ENCODE measurements at places on chromosomes 2 and 18.

GRCh38 chr2:123245156-123245555 is 779.9 kb upstream of the CNTNAP5 start:
- no peak for DNase-seq

- DNase-seq = no peak
Measured at GRCh38 chr18:44602380-44602779, 78.3 kb upstream of the SETBP1 start.

GRCh38 chr18:7576685-7577084 is 9.6 kb downstream of the PTPRM start:
- DNase-seq = no peak

GRCh38 chr2:20027705-20028434 is 15.4 kb upstream of the MATN3 start:
- DNase-seq = no peak

- no peak for DNase-seq
Measured at GRCh38 chr2:767440-767839, 90.2 kb upstream of the TMEM18 start.

DNA sequence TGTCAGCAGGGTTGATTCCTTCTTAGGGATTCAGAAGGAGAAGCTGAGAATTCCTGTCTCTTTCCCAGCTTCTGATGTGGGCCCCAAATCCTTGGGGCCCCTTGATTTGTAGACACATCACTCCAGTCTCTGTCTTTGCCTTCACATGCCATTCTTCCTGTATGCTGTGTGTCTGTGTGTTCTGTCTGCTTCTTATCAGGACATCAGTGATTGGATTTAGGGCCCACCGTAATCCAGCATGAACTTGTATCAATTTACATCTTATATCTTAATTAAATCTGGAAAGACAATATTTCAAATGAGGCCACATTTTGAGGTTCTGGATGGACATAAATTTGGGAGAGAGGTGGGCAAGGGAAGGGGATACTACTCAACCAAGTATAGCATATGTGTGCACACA is 9.7 kb downstream of the NEUROD1 start:
- no peak for DNase-seq

DNA sequence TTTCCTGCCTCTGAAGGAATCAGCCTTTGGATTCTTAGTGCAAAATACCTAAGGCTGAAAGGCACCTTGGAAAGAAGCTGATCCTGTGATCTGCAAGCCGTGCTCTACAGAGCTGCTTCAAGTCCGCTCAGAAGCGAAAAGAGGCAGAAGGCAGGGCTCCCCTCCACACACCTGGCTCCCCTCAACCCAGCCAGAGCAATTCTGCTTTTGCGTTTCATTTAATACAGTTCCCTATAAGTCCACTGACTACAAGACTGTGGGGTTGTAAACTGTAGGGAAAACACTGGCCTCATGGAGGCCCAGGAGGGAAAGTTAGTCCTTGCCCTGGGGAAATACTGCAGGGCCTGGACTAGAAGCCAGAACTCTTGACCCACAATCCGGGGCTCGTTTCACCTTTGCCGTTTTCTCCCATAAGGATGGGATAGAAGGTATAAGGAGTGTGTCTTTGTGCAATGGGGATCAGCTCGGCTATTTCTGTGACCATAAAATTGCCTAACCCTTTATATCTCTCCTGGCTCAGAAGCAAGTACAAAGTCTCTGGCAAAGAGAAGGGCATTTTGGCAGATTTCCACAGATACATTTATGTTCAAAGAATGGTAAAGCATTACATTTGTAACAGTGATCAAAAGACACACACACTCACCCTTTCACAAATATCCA is 95.8 kb upstream of the TEX51 start:
- no peak for DNase-seq

DNA sequence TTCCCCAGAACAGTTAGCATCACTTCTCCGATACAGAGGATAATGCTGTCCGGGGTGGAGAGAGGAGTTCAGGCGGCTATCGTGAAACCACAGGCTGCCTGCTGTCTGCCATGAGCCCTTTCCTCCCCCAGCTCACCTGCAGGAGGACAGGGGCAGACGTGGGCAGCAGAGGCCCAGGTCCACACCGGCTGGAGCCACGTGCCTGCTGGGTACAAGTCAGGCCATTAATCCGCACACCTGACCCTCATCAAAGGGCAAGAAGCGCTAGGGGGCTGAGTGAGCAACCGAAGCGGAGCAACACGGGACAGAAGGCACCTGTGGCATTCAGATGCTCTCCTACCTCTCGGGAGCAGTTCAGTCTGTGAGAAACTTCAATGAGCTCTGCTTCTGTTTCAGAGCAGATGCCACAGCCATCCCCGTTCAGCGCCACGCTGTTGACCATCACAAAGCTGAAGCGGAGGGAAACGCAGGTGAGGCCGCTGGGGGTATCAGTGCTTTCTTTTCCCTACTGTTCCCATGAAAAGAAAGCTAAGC is 21.5 kb downstream of the MPPE1 start:
- DNase-seq = no peak

- DNase-seq = no peak
Measured at GRCh38 chr2:229297247-229297646, 26.2 kb upstream of the PID1 start.

DNA sequence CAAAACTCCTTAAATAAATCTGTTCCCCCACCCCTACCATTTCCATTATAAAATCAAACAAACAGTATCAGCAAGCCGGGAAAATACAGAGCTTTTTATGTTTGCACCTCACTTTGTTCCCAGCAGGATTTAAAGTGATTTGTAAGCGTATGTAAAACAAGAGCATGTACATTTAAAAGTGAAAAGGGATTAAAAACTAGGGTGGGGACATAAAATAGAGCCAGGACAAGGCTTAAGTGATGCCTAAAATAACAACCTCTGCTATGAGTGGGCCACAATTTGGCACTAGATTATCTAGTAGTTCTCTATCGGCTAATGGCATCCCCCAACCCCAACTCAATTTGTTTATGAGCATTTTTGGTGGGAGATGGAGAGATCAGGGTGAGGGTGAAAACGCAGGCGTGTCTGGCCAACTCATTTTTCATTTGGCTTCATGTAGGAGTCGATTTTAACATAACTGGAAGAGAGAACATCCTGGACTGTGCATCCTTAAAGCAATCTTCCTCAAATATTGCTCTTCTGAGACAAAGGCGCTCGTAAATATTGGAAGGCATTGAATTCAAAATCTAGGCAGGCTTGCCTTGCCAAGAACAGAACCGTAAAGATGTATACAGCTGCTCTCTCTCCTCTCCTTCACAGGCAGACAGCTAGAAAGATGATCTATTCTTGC is 34.5 kb upstream of the TSPYL6 start:
- DNase-seq = no peak

- DNase-seq = no peak
Measured at GRCh38 chr18:76688724-76689472, 133.5 kb upstream of the ZNF236 start.

DNA sequence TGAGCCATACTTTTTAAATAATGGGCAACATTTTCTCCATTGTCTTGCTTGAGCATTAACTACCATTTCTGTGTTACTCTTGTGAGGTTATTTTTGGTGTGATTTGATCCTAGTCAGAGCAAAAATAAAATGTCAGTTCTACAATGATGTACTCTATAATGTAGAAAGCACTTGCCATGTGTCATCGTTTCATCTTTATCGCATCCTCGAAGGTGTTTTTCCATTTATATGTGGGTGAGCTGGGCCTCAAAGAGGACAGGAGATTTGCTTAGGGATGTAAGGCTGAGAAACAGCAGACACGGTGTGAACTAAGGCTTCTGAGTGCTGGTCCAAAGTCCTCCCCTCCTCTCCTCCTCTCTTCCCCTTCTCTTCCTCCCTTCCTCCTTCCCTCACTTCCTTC is 199.8 kb downstream of the FAM210A start:
- DNase-seq = no peak

DNA sequence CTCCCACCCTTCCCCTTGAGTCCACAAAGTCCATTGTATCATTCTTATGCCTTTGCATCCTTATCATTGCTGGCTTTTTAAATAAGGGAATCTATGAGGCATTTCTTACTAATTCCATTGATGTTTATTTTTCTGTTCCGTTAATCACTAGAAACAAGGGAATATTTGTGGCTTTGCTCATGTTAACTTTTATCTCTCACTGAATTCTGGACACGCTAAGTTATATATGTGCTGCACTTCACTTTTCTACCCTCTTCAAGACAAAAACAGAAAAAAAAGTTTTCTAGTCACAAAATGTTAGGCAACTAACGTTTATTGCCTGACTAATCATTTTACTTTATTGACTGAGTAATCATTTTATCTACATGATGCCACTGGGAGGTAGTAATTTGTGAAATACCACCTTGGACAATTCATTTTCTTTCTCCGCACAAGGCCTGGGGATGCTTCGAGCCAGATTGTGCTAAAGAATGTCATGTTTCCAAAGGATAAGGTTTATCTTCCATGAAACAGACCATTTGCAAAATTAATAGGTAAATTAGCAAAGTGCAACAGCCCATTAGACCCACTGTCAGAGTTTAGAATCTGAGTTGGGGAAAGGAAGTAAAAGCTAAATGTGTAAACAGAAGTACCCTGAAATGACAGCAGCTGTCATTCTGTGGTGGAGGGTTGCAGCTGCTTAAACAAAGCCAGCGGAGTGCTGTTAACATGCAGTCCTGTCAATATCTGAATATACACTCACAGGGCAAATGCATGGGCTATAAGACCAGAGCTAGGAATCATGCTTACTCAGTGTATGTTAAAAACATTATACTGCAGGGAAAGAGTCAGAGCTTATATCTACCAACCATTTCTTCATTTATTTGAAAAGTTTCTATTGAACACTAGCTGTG is 658.7 kb downstream of the CNTNAP5 start:
- no peak for DNase-seq

DNA sequence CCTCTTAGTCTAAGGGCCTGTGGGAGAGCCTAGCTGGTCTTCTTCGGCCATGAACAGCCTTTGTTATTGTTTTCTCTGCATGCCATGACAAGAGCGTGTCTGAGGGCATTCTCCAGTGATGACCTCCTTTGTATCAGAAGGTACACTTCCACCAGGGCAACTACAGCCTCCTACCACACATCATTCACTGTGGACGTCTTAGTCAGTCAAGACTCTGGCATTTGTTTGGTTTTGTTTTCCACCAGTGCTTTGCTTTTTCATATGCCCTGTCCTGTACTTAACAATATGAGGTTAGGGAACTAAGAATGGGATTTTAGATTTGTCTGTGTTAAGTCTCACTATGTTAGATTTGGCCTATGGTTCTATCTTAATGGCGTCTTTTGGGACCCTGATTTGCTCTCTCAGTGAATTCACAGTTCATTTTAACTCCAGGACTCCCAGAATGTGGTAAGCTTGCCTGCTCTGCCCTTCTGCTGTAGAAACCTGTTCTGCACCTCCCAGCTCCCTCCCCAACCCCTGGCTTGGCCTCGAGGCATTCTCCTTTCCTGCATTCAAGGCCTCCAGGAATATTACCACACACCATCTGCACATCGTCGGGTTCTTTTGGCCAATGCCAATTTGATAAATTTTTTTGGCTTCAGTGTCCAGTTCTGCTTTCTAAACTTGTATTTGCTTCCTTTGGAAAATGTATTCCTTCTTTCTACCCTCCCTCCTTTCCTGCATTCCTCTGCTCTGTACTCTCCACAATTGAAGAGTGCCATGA is 42.8 kb upstream of the IL1R1 start:
- no peak for DNase-seq

DNA sequence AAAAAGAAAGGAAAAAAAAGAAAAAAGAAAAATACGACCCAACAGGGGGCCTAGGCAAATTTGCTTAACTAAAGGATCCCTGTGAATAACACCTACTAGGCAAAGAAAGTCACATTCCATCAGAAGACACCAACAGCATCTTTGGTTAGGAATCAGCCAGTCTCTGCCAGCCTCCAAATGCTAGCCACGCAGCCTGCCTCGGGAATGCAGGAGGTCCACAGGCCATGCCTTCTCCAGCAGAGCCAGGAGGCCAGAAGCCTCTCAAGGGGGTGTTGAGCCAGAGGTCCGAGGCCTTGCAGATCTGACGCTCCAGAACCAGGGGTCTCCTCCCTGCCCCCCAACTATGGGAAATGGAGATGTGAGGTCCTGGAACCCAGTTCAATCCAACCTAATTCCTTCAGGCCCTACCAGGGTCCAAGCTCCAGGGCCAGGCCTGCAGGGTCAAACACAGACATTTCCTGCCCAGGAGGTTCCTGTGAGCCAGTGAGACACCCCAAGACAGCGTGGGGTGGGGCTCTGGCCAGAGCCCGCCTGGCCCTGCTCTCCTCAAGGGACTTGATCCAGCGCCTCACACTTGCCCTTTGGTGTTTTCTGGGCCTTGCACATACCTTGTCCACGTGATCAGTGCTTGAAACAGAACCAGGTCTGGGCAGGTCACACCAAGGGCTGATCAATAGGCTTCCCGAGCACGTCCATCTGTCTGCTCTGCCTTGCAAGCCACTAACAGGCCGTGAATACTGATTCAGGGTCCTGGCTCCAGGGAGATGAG is 289.6 kb upstream of the ID2 start:
- no peak for DNase-seq

GRCh38 chr2:129301431-129301913 is 678.0 kb upstream of the RAB6C start:
- no peak for DNase-seq

- DNase-seq = no peak
Measured at GRCh38 chr2:120886534-120887319, 151.1 kb downstream of the GLI2 start.

DNA sequence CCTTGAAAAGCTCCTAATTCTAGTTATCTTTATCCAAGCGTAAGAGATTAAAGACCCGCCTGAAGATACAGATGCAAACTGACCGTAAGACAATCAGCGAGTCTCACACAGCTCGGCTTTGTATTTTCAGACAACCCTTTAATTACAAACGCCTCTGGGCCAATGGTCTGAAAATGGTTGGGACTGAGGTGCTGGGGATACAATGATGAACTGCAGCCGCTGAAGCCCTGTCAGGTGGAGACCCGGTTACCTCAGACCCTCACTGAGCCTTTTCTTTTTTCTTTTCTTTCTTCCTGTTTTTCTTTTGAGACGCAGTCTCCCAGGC is 715 bp upstream of the CFAP36 start:
- no peak for DNase-seq

DNA sequence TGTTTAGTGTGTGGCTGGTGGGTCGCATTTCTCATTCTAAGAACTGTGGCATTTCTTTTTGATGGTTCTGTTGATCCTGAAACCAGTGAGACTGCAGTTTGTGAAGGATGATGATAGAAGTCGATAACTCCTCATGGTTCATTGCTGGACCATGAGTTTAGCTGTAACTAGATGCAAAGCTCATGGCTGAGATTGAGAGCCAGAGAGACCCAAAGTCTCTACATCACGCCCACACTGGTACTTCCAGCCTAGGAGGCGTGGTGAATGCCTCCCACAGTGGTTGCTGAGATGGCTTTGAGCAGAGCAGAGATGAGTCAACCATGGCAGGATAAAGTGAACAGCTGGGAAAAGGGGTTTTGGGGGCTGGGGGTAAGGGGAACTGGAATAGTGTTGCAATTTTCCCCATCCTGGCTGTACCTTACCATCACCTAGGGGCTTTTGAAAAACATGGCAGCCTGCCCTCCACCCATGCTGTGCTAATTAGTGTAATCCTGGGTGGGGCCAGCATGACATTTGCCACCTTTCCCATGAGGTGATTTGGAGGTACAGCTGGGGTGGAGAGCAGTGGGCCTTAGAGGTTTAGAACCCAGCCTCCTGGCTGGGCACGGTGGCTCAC is 24.1 kb downstream of the INPP4A start:
- no peak for DNase-seq

All from omental fat pad (tissue), 4 donors.